Gastroesophageal sphincter (tissue), 4 donors: ENCODE measurements at places on chromosomes 3 and 15.

DNA sequence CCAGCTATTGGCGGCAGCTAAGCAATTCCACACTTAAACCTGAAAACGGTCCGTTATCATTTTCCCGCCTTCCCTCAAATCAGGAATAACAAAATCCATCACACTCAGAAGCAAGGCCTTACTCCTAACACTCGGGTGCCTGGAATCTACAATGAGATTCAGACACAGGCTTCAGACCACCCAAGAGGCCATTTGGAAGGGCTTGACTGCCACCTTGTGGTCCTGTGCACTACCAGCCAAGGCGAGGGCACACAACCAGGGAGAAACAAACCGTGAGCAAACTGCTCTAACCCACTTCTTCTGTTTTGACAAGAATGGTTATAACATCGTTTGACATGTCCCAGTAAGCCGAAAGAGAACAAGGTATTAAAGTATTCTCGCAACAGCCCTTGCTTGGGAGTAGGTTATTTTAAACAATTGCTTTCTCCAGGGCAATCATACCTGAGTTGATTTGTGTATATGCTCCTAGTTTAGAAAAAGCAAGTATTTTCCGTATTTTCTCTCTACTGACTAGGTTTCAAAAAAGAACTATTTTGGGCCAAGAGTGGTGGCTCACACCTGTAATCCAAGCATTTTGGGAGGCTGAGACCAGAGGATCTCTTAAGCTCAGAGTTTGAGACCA lies 40.1 kb upstream of the TAFA4 start:
- peak; percentile 67 for ATAC-seq

DNA sequence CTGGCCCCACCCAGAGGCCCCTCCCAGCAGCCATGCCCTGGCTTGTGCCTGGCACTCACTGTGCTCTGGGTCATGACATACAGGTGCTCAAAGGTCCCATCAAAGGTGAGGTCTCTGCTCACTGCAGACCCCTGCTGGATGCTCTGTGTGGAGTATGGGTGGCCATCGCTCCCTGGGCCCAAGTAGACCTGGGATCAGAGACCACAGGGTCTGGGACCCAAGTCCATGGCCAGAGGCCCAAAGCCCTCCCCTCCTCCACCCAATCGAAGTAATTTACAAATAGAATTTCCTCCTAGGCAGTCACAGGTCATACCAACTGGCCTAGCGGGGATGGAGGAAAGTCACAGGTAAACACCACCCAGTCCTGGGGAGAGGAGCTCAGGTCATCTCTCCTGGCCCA lies 7.6 kb downstream of the PLXNB1 start:
- ATAC-seq = no peak

- no peak for ATAC-seq
These were observed 290.8 kb downstream of the EPHB1 start for GRCh38 chr3:135085652-135086436.

DNA sequence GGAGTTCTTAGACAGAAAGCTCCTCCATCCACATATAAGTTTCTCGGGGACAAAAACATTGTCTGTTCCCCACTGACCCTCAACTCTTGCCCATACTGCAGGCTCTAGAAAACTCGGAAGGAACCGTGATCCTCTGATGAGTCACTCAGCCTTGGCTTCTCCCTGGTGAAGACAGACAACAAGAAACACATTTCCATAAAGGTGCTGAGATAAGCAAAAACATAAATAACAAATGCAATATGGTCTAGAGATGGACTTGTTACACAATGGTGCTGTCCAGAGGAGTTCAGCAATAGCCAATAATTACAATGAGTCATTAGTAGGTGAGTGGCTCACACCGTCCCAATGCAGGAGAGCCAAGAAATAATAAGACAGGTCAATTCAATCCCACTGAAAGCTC lies 43.7 kb downstream of the MAGI1 start:
- no peak for ATAC-seq

DNA sequence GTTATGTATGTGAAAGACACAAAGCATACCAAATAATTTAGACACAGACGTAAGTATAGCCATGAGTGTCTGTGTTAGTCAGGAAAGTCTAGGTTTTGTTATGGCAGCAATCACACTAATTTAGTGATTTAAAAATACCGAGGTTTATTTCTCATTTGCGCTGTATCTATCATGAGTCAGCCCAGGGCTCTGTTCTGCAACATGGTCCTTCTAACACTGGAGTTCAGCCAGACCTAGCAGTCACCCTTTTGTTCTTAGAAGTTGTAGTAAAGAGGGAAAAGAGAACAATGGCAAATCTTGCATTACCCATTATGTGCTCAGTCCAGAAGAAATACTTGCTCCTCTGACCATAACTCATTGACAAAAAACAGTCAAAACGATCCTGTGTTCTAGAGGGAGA lies 311.5 kb downstream of the NLGN1 start:
- ATAC-seq = no peak

DNA sequence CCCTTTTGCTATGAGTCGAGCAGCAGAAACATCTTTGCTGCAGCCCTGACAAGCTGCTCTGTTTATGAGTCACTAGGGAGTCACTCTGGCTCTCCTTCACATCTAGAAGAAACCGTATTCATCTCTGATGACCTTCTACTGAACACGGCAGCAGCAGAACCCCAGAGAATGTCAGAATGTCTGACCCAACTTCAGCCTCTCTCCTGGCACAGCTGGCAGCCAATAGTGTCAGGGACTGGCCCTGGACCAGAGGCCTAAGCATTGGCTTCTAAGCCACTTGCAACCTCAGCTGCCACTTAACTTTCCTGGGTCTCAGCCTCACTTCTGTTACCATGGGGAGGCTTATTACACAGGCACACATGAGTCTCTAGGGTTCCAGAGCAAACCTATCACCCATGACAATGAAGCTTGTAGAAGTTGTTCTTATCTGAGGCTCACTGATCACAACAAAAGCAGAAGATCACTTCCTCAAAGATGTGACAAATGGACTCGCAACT lies 184.1 kb upstream of the TLE3 start:
- ATAC-seq = no peak

- no peak for ATAC-seq
These were observed 4.6 kb downstream of the PRR23E start for GRCh38 chr3:127197300-127198189.

- no peak for ATAC-seq
These were observed 71.8 kb downstream of the TM2D3 start for GRCh38 chr15:101580431-101580830.

GRCh38 chr3:80338366-80338765 lies 570.6 kb upstream of the ROBO1 start:
- ATAC-seq = no peak

DNA sequence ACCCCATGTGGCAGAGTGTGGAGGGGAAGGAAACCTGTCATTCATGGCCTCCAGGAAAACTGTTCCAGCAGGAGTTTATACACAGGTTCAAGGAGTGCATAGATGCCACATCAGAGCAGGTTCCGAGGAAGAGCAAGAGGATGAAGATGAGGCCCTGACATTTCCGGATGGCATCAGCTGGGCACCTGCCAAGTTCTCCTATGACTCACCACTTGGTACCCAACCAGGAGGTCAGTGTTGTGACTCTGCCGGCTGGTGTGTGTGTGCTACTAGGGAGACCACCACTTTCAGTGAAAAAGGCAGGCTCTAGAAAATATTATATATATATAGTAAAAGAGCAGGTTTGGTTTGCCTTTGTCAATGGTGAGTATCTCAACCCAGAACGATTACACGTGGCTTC lies 69.3 kb downstream of the NTRK3 start:
- no peak for ATAC-seq

GRCh38 chr15:92243227-92243626 lies 150.5 kb upstream of the ST8SIA2 start:
- no peak for ATAC-seq

- ATAC-seq = no peak
These were observed 185.8 kb upstream of the DCBLD2 start for GRCh38 chr3:99087277-99087676.

- no peak for ATAC-seq
These were observed 397.6 kb downstream of the TBL1XR1 start for GRCh38 chr3:176799675-176800074.

DNA sequence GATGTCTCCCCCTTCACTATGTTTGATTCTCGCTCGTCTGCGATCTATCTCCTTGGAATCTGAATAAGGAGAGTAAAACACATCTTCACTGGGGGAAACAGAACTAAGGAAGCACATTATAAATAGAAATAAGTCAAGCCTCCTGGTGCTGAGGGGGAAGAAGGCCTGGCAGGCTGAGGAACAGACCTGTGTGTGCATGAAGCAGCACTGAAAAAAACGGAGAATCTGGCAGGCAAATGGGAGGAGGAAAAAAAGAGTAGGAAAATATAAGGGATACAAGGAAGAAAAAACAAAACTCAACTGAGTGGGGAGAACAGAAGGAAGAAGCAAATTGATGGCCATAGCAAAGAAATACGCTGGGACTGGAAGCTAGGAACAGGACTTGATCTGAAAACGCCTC lies 25.7 kb downstream of the PARP16 start:
- ATAC-seq = no peak

DNA sequence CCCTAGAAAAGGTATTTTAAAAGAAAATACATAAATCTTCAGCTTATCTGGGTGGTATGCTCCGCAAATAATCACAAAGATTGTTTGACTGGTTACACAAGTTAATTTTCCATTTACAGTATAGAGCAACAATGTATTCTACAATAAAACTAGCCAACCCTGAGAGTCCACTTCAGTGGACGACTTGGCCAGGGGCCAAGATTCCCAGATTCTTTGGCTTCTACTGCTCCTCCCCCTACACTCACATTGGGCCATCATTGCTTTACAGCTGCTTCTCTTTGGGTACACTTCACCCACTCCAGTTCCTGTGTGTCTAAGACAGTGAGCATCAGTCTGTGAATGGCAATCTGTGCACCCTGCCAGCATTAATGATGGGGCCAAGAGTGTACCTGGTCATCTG lies 17.2 kb upstream of the PRICKLE2 start:
- ATAC-seq = no peak

DNA sequence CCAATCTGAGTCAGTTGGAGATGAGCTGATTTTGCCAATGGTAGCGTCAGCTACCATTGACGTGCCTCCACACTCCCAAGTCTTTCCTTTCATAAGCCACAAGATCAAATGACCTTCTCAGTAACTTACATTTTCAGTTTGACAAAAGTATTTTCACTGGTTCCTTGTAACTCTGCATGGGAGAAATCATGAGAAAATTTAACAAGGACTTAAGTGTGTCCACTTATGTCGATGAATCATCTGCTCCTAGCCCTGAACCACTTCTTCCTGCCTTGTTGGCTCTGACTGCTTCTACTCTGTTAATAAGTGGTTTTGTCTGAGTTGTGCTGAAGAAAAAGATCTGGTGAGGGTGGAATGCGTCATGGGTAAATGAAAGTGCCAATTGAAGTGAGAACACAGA lies 101.2 kb downstream of the NFKBIZ start:
- no peak for ATAC-seq

GRCh38 chr15:83065431-83065830 lies 1.6 kb downstream of the BTBD1 start:
- no peak for ATAC-seq

DNA sequence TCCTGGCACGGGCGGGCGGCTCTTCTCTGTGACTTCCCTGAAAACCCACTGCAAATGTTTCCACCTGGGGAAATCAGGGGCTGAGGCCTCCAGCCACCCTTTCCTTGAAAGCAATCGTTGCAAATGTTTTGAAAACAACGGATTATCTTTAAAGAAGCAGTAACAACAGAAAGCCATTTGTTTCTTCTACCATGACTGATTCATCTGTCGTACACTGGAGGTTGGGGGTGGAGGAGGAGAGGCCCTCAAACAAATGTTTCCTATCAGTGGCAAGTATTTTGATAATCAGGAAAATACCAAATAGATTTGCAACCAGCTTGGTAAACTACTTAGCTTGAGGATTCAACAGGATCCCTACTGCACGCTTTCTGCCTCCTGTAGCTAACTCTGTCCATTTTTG lies 114.9 kb downstream of the PDZRN3 start:
- ATAC-seq = no peak

GRCh38 chr15:81865850-81866537 lies 179.8 kb downstream of the MEX3B start:
- no peak for ATAC-seq

- no peak for ATAC-seq
These were observed 57.2 kb downstream of the NIPA2 start for GRCh38 chr15:22895465-22896190.

DNA sequence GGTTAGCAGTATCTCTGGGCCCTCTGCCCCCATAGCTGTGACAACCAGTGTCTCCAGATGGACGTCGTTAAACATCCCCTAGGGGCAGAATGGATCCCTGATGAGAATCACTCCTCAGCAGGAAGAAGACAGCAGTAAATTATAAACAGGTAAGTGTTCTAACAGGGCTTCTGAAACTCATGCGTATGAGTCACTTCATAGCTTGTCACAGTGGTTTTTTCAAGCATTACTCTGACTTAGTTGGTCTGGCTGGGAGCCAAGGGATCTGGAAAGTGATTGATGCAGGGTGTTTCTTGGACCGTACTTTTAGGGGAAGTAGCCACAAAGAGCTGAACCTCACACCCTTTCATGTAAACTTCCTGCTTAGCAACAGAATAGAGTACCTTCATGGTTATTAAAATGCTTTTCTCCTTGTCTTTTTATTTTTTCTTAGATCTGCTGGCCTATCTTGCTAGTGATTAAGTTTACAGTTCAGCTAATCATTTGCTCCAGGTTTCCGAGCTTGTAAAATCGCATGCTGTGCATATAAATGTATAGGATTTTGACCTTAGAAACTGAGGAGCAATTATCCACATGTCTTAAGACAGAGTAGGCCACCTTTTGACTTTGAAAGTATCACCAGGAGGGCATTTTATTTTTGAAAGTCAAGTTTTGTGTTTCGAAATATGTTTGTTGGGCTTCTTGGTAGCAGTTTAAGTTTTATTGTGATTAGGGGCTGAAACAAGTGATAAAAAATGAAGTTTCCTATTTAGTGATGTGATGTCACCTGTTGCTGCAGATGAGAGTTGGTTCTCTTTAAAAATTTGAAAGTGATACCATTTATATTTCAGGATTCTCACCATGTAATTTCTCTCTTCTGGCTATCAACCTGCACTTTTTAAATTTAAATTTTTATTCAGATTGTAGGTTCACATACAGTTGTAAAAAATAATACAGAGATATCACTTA lies 333.9 kb downstream of the PTPRG start:
- ATAC-seq = peak; percentile 83

DNA sequence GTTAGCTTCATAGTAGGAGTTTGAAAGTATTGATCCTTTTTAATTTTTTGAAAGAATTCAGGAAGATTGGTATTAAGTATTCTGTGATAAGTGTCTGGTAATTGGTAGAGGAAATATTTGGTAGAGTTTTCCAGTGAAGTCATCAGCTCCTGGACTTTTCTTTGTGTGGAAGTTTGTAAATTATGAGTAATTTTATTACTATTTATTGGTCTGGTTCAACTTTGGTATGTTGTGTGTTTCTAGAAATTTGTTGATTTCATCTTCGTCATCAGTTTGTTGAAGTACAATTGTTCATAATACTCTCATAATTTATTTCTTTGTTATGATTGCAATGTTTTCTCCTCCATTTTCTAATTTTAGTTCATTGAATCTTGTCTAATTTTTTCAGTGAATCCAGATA lies 832.0 kb downstream of the OTOL1 start:
- no peak for ATAC-seq

- ATAC-seq = no peak
These were observed 38.9 kb downstream of the TMEM266 start for GRCh38 chr15:76098685-76099084.

GRCh38 chr3:124491098-124491497 lies 239.2 kb upstream of the UMPS start:
- no peak for ATAC-seq

GRCh38 chr3:155492841-155493240 lies 199.4 kb upstream of the STRIT1 start:
- ATAC-seq = no peak

- no peak for ATAC-seq
These were observed 215.2 kb downstream of the ZNF621 start for GRCh38 chr3:40739971-40740370.

GRCh38 chr15:33378866-33379480 lies 68.2 kb downstream of the RYR3 start:
- no peak for ATAC-seq

- no peak for ATAC-seq
These were observed 7.5 kb downstream of the ABTB1 start for GRCh38 chr3:127680146-127680661.
